ENCODE measurements at places on chromosomes 3 and 15.

GRCh38 chr15:76235186-76235826, 76.0 kb downstream of the ETFA start:
- no peak for DNase-seq

- DNase-seq, result no peak
These were observed 95.1 kb upstream of the TNFAIP8L3 start for GRCh38 chr15:51189669-51190385.

- peak; percentile 69 for DNase-seq
These were observed 39.1 kb downstream of the KLF13 start for GRCh38 chr15:31365655-31366127.

DNA sequence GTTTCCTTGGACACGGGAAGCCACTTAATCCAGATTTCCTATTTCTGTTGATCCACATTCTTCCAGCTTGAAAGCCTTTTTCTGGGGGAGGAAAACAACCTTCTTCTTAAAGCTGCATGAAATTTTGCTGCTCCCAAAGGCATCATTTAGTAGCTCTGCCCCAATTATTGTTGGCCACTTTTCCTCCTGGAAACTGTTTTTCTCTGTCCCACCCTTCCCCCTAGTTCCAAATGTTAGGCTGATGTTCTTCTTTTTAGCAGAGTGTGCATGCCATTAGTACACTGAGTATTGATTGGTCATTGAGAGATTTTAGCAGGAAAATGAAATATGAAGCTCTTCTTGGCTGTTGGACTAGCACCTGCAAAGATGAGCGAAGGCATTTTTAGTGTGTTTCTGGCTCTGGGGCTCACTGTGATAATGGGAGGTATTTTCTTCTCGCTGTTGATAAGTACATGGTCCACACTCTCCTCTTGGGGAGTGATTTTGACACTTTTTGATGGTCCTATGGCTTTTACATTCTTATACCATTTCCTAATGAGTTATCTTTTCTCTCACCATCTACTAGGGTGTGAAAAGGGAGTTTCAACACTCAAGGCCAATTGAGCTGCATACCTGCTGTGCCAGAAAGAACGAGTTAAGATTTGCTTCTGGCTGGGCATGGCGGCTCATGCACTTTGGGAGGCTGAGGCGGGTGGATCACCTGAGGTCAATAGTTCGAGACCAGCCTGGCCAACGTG, 200.5 kb downstream of the PTPRG start:
- no peak for DNase-seq

GRCh38 chr15:44811337-44811736, 75.0 kb downstream of the TRIM69 start:
- no peak for DNase-seq

GRCh38 chr3:136251511-136251910, 1.4 kb downstream of the PCCB start:
- no peak for DNase-seq

GRCh38 chr3:141384157-141384556, 15.9 kb downstream of the ZBTB38 start:
- DNase-seq, result no peak

DNA sequence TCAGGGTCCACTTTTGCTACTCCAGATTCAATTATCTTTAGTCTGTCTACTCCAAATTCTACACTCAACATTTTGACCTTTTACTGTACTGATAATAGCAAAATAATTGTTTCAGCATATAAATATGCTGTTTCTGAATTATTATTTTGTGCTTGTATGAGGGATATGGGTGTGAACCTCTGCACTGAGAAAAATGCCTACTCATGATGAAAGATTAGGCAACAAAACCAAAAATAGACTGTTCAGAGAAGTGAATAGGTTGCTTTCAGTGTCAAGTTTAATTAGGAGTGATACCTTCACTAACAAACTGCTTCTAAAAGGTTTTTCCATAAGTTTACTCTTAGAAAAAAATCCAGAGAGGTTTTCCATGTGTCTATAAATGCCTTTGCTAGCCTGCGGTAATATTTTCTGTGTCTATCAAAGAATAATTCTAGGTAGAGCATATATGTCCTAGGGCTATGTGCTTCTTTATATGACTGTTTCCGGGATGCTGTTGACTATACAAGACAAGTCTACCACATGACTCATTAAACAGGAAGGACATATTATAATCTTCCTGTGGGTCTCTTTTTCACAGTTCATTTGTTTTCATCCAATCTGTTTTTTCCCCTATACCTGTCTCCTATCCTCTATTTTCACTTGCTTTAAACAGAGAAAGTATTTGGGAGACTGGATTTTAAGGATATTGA, 218.5 kb upstream of the TTC14 start:
- DNase-seq, result no peak

DNA sequence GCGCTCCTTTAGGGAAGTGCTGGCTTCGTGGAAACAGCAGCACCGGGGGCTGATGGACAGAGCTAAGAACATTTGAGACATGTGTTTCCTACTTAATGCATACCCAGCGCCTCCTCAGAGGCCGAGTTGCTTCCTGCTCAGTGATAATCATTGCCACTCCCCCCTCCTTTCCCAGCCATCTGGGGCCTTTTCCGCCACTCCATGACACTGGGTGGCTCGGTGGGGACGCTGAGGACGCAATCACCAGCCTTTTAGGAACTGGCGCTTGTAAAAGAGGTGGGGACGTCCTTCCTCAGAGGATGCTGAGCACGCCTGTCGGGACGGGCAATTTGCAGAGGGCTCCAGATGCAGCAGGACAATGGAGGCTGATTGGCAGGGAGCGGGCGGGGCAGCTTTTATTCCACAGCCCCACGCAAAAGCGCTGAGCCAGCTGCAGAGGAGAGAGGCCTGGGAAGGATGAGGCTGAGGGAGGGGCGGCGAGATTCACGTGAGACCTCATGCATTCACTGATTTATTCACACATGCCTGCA, 22.2 kb upstream of the IQSEC1 start:
- DNase-seq, result no peak

- DNase-seq, result no peak
These were observed 5.2 kb downstream of the SNX1 start for GRCh38 chr15:64100958-64101357.

- no peak for DNase-seq
These were observed 8.1 kb downstream of the RRP9 start for GRCh38 chr3:51933471-51934138.

- no peak for DNase-seq
These were observed 420.1 kb downstream of the EDEM1 start for GRCh38 chr3:5607581-5607980.

DNA sequence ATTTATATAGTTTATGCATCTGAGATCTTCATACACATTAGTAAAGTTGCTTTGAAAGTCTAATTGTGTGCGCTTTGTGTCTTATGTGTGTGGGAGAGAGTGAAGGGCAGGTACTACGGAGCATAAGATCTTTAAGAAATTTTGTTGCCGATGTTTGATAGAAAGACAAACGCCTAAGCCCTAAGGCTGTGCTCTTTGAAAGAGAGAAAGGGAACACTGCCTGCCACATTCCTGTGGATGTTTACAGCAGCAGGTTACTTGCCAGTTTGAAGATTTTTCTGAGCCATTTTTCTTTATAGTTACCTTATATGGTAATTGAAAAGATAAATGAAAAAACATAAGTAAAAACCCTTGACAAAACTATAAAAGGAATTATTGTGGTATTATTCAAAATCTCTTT, 17.0 kb downstream of the DTWD1 start:
- DNase-seq, result no peak

DNA sequence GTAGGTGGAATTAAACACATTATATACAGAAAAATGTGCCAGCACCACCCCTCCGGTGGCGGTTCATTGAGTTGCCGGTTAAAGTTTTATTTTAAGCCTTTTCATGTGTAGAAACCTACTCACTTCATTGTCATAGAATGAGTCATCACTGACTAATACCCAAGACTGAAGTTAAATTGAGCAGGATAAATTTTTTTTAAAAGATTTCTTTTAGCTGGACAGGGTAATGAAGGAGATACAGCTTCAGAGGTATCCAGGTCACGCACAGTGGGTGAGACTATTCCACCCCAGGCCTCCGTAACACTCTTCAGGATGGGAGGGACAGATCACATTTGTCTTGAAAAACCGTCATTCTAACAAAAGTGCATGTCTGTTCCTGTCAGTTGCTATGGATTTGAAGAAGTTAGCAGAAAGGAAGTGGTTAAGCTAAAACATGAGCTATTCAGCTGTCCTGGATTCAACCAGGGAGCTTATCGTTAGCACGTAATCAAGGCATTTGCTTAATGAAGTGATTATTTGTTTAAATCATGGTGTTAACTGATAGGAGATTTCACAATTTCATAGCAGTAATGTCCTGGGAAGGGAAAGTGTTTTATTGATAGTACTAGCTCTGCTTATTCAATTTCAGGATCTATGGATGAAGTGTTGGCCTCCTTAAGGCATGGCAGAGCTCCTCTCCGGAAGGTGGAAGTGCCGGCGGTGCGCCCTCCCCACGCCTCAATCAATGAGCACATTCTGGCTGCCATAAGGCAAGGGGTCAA, 23.4 kb downstream of the WHAMM start:
- DNase-seq, result no peak

- no peak for DNase-seq
These were observed 184.1 kb downstream of the MECOM start for GRCh38 chr3:169479314-169479939.

GRCh38 chr3:107848351-107848915, 242.4 kb downstream of the CD47 start:
- DNase-seq, result no peak

DNA sequence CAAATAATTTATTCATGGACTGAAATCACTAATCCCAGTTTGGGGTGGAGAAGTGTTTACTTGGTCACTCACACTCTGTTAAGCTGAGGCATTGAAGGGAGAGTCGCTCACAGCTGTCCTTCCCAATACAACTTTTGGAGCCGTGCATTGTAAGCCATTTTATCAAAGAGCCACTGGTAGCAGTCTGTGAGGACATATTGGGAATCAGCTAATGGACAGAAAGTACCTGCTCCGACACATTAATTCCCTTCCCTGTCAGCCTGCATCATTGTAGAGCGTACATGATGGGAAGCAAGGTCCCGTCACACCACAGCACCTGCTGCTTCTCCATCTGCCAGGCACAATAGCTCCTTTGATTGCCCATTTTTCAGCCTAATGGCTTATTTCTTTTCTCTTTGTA, 643.2 kb downstream of the SQOR start:
- no peak for DNase-seq

GRCh38 chr15:40769274-40770146, at the start of gene C15orf62:
Gene C15orf62 (plus strand): TSS chr15:40769980. CDS start chr15:40770496, 516 bp downstream.
- peak; percentile 53 for DNase-seq

DNA sequence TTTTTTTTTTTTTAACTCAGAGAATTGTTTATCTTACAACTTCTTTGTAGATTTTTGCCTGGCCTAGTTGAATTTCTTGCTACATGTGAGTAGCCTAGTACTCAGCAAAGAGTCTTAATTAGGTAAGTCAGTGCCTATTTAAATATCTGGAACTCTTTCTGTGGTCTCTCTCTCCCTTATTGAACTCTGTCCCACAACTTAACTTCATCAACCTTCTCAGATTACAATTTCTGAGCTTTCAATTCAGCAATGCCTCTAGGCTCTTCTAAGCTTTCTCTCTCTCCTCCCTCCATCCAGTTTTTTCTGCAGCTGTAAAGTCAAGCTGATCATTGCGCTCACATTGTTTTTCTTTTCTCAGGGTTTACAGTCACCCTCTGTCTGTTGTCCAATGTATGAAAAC, 517.6 kb upstream of the ROBO1 start:
- DNase-seq, result no peak

GRCh38 chr3:10155123-10155472, 9.6 kb upstream of the IRAK2 start:
- DNase-seq, result no peak

GRCh38 chr3:139715743-139716360, 38.1 kb upstream of the NMNAT3 start:
- DNase-seq, result no peak

GRCh38 chr3:125002414-125003368, 53.1 kb downstream of the HEG1 start:
- DNase-seq, result no peak

DNA sequence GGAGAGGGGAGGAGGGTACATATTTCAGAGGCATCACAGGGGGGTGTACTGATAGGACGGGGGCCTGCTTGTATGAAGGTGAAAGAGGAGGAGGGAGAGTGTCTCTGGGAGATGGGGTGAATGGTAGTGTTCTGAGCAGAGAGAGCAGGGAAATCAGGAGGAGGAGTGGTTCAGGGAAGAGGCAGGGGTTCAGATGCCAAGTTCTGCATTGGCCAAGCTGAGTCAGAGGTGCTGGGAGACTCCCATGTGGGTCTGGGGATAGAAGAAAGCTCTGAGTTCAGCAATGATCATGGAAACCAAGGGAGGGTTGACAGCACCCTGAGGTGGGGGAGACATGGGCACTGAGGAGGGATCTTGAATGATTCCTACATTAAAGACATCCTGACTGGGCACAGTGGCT, 3.0 kb downstream of the CYP8B1 start:
- DNase-seq, result no peak

GRCh38 chr3:119647843-119648575, 12.4 kb downstream of the POPDC2 start:
- no peak for DNase-seq

Measured in GM12892 (cell line).